AG08395 (cell line): ENCODE measurements at places on chromosomes 16 and 17.

GRCh38 chr16:87390641-87391323, 1.4 kb upstream of the MAP1LC3B start:
- no peak for DNase-seq

GRCh38 chr16:52265446-52265861, 281.5 kb downstream of the TOX3 start:
- no peak for DNase-seq

DNA sequence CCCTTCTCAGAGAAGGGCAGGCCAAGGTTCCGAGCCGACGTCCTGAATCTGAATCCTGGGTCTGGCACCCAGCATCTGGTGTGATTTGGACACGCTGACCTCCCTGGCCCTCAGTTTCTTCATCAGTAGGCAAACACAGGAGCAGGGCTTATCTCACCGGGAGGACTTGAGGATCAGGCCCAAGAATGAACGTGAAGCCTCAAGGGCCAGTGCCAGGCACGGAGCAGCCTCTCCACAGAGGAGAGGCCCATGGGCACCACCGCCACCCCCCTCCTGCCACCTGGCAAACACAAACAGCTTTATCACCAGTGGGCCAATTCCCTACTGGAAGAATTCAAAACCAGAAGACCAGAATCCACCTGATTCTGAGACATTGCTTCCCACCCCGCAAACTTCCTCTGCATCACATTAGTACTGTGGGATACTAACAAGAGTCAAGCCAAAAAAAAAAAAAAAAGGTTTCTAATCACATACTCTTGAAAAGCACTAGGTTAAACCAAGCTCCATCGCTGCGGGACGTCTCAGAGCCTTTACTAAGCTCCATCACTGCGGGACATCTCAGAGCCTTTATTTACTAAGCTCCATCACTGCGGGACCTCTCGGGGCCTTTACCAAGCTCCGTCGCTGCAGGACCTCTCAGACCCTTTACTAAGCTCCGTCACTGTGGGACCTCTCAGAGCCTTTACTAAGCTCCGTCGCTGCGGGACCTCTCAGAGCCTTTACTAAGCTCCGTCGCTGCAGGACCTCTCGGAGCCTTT, 68.0 kb upstream of the DOC2B start:
- DNase-seq, result no peak

DNA sequence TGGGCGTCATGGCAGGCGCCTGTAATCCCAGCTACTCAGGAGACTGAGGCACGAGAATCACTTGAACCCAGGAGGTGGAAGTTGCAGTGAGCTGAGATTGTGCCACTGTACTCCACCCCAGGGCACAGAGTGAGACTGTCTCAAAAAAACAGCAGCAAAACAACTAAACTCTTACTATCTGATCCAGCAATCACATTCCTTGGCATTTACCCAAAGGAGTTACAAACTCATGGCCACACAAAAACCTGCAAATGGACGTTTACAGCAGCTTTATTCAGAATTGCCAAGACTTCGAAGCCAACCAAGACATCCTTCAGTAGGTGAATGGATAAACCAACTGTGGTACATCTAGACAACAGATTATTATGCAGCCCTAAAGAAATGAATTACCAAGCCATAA, 4.0 kb downstream of the SIAH1 start:
- DNase-seq, result no peak

GRCh38 chr16:24839347-24839972, 6.3 kb upstream of the SLC5A11 start:
- no peak for DNase-seq

DNA sequence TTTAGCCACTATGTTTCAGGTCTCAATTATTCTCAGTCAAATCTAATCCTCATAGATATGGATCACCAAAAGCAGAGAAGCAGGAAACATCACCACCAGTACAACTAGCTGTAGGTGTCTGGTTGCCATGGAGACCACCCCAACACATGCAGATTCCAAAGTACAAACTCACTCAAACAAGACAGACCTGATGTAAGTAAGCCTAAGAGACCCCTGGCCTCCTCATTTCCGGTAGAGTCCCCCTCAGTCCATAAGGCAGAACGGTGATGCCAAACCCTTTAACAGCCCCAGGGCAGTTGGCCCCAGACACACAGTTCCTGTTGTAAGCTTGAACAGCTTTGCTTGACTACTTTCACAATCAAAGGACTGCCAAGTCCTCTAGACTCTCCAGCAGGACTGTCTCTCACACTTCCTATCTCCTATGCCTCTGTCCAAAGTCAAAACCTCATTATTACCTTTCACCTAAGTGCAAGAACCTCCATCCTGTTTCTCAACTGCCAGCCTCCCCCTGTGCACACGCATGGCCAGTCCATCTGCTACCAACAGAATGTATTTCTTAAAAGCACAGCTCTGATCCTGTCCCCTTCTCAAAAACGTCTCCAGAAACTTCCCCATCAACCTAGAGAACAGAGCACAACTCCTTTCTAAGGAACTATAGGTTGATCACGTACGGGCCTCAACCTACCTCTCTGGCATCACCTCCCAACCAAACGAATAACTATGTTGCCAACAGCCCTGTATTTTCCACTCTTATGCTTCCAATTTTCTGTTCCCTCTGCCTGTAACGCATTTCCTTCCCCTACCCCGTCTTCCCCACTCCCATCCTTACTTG, 23.9 kb downstream of the SLC39A11 start:
- DNase-seq, result peak; percentile 35

DNA sequence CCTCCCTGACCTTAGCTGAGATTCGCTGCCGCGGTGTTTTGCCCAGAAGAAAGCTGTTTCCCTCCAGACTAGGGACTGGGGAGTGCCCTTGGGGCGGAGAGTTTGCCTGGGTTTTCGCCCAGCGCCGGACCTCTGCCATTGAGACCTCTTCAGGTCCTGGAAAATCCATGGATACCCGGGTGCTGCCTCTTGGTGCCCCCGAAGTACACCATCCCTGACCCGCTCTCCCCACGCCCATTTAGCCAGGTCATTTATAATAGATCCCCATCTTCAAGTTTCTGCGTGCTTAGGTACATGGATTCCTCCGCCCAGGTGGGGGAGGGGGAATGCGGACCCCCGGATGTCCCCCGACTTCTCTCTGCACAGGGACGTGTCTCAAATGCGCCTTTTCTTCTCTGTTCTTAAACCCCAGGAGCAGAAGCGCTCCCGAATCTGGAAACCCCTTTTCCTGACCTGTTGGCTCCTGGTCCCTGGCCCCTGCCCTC, 15.0 kb upstream of the CBX8 start:
- no peak for DNase-seq

GRCh38 chr17:42673885-42674754, 2.7 kb downstream of the PLEKHH3 start:
- peak; percentile 75 for DNase-seq

- no peak for DNase-seq
Observed at GRCh38 chr17:11736613-11737312, 138.5 kb downstream of the DNAH9 start.

GRCh38 chr16:9264067-9264466, 172.6 kb downstream of the HAPSTR1 start:
- no peak for DNase-seq

DNA sequence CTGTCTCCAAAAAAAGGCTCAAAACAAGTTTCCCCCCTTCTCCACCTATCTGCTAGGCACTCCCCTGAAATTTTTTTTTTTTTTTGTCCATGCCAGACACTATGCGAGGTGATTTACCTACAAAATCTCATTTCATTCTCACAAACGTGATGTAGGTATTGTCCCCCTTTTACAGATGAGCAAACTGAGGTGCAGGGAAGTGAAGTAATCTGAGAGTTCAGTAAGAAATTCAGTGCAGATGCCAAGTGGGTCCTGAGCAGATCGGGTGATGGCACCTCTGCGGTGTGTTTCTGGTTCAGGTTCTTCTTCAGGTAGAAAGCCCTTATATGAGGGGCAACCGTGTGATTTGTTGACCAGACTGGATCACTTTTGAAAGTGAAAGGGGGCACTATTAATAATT, 9.7 kb downstream of the TBKBP1 start:
- DNase-seq, result no peak

GRCh38 chr17:75239778-75240393, 21.5 kb downstream of the GGA3 start:
- no peak for DNase-seq
